ENCODE measurements at places on chromosomes 16 and 17.

GRCh38 chr17:607361-608147 is 107.1 kb downstream of the VPS53 start:
- DNase-seq = no peak

DNA sequence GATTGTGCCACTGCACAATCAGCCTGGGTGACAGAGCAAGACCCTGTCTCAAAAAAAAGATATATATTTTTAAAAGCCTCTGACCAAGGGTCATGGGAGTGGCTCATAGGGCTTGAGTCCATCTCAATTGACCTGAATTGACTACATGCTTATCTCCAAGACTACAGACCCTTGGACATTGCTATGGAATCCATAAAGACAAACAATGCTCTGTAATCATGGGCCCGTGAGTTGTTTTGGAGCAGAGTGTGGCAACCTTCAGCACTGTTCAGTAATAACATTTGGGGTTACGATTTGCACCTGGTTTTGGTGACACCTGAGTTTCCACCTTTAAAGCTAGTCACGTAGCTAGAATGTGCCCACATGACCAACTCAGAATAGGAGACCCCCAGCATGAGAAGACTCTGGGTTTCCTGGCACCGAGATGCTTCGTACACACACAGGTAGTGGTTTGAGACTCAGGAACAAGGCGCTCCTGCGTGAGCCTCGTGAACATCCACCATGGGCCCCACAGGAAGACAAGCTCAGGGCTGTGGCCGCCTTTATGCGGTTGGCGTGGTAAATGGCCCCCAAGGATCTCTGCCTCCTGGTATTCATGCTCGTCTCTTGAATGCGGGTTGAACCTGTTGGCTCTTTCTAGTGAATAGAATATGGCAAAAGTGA is 66.6 kb upstream of the RPH3AL start:
- no peak for DNase-seq

- DNase-seq = no peak
Measured at GRCh38 chr16:59591480-59591879, 857.4 kb upstream of the GOT2 start.

- no peak for DNase-seq
Measured at GRCh38 chr16:76441876-76442275, 164.7 kb downstream of the CNTNAP4 start.

DNA sequence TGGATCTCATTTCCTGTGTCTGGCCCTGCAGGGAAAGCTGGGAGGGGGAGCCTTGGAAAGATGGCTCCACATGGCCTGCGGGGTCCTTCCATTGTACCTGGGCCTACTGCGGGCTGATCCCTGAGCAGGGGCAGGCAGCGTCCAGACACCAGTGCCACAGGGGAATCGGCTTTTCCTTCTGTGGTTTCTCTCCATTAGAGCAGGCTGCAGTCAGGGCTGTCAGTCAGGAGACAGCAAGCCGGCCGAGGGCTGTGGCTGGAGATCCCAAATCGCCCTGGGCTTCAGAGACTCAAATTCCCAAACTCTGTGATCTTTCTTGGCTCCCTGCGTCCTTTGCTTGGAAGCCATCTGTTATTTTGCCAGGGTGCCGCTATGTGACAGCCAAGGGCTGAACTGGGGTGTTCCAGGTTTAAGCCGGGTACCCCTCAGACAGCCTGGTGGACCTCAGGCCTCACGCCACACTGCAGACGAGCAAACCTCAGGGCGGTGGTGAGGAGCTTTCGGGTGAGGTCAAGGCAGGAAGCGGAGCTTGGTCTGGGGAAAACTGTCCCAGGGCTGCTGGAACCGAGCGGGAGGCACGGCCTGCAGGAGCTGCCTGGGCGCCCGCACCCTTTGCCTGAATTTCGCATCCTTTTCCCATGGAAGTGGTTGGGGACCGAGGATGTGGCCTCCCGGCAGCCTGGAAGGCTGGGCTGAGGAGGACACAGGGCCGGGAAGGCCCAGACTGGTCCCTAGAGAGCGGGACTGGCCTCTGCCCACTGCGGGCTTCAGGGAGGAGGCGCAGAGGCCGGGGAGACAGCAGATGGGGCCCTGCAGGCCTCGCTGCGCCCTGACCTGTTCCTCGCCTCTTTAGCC is 1.5 kb upstream of the CPNE7 start:
- no peak for DNase-seq

DNA sequence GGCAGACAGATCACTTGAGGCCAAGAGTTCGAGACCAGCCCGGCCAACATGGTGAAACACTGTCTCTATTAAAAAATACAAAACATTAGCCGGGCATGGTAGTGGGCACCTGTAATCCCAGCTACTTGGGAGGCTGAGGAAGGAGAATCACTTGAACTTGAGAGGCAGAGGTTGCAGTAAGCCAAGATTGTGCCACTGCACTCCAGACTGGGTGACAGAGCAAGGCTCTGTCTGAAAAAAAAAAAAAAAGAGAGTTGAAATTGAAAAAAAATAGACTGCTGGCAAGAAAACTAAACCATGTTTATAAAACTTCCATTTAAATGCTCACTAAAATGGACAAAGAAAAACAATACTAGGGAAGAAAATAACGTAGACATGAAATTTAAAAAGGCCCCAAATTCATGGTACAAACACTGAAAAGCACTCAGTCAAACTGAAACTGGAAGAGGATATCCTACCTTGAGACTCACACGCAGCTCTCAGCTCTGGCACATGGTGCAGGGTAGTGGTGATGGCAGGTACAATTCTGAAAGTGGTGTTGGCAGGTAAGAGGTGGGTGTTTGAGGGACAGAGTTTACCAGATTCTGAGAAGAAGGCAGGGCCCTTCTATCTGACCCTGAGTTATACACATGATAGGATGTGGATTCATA is 19.3 kb downstream of the CNTROB start:
- no peak for DNase-seq

GRCh38 chr17:27572665-27573064 is 58.3 kb upstream of the LGALS9 start:
- no peak for DNase-seq

- no peak for DNase-seq
Measured at GRCh38 chr16:4677390-4677789, 16.0 kb upstream of the NUDT16L1 start.

DNA sequence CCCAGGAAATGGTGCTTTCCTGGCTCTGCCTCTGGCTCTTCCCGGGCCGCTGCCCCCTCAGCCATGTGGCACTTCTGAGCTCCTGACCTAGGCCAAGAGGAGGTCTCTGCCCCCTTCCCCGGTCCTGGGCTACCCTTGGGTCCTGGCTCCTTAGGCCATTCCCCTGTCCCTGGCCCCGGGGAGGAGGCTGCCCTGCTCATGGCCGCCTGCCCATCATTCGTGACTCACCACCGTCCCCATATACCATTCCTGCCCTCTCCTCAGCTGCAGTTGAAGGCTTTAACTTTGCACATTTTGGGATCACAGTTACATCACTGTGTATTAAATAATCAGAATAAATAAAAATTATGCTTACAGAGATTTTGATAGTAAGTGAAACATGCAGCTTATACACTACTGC is 69.0 kb downstream of the GRIN2A start:
- no peak for DNase-seq

- DNase-seq = no peak
Measured at GRCh38 chr17:80195671-80196529, 24.2 kb downstream of the SGSH start.

GRCh38 chr17:27601069-27601974 is 29.7 kb upstream of the LGALS9 start:
- DNase-seq = peak; percentile 87

DNA sequence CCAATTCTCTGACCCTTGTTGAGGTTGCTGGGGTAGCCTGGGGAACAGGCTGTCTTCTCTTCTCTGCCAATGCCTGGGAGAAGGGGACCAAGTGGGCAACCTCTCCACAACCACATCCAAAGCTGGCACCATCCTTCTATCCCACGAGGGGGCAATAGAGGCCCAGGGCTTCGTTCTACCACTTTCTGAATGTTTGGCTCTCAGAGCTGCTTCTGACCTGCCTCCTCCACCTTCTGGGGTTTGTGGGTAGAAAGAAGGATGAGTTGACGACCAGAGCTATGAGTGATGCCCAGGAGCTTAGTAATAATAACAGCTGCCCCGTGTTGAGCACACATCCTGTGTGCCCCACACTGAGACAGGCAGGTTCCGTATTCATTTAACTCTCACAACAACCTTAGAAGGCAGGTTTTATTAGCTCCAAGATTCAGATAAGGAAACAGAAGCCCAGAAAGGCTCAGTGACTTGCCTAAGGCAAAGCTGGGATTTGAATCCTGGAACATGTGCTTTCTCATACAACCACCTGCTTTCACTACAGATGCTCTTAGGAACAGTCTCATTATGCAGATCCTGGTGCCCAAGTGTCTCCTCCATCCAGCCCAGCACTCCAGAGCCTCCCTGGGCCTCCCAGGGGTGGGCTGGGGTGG is 11.1 kb downstream of the TSPOAP1 start:
- DNase-seq = no peak

- no peak for DNase-seq
Measured at GRCh38 chr17:57275071-57275764, 18.9 kb downstream of the MSI2 start.

- no peak for DNase-seq
Measured at GRCh38 chr16:440627-441026, 15.2 kb downstream of the RAB11FIP3 start.

- no peak for DNase-seq
Measured at GRCh38 chr17:37025238-37025637, 76.5 kb downstream of the AATF start.

DNA sequence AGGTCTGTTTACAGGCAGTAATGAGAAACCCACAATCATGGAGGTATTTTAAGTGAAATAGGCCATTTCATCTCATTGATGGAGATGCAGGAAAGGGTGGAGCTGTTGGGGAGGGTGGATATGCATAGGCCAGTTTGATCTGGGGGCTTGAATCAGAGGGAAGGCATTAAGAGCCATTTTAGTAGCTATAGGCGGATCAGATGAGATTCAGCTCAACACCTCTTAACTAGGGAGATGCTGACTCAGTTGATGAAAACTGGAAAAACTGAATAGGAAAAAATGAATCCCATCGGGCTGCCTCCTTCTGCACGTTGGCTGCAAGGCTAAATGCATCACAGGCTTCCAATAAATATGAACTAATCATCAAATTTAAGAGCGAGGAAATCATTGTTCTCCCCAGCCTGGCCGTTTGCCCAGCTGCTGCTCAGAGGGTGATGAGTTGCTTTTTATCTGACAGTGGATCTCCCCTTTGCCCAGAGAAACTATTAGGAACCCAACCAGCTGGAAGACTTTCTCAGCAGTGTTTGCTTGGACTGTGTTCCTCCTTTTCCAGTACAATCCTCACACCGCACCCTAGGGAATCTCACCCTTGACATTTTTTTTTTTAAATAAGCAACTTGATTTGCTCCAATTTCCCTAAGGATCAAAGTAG is 149.6 kb downstream of the SOX9 start:
- DNase-seq = peak; percentile 82

DNA sequence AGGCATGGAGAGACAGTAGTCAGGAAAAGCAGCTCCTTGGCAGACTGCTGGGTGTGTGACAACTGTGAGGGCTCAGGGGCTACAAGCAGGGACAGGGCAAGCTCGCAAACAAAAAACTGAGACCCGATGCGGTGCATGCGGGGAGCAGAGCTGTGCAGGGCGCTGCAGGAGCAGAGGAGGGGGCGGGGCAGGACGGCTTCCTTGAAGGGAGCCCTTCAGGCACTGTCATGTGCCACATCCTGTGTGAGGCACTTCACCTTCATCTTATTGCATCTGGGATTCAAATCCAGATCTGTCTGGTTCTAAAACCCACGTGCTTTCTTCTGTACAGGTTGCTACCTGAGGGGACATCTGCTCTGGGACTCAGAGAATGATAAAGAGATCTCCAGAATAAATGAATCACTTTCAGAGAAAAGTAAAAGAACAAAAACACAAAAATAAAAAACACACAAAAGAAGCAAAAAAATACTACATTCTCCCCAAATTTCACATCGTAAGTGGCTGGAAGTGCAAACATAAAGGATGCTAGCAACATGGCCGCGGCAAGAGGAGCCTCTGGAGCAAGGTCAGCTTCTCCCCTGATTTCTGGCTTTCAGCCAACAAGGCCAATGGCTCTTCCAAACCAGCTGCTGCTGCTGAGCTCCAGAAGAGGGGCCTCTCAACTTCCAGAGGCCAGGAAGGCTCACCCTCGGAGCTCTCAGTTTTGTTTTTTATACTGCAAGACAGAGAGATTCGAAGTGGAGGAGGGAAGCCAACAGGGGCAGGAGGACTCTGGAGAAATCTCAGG is 14.2 kb downstream of the LYRM9 start:
- DNase-seq = peak; percentile 83

GRCh38 chr16:86452451-86452850 is 57.9 kb upstream of the FOXF1 start:
- DNase-seq = no peak

- no peak for DNase-seq
Measured at GRCh38 chr17:73969956-73970355, 233.5 kb upstream of the RPL38 start.

GRCh38 chr17:18039535-18040260 is 490 bp downstream of the GID4 start:
- no peak for DNase-seq

DNA sequence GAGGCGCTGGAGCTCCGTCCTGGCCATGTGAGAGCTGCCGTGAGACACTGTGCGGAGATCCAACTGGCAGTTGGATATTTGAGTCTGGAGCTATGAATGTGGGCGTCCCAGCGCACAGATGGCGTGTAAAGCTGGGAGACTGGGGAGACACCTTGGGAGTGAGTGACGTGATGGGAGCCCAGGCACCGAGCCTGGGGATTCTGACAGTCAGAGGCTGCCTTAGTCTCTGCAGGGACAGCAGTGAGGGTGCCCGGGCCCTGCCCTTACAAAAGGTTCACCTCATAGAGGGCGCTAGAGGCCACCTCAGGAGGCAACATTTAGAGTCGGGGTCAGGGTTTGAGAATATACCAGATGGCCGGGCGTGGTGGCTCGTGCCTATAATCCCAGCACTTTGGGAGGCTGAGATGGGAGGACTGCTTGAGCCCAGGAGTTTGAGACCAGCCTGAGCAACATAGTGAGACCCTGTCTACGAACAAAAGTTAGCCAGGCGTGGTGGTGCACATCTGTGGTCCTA is 194.1 kb upstream of the GSE1 start:
- no peak for DNase-seq

DNA sequence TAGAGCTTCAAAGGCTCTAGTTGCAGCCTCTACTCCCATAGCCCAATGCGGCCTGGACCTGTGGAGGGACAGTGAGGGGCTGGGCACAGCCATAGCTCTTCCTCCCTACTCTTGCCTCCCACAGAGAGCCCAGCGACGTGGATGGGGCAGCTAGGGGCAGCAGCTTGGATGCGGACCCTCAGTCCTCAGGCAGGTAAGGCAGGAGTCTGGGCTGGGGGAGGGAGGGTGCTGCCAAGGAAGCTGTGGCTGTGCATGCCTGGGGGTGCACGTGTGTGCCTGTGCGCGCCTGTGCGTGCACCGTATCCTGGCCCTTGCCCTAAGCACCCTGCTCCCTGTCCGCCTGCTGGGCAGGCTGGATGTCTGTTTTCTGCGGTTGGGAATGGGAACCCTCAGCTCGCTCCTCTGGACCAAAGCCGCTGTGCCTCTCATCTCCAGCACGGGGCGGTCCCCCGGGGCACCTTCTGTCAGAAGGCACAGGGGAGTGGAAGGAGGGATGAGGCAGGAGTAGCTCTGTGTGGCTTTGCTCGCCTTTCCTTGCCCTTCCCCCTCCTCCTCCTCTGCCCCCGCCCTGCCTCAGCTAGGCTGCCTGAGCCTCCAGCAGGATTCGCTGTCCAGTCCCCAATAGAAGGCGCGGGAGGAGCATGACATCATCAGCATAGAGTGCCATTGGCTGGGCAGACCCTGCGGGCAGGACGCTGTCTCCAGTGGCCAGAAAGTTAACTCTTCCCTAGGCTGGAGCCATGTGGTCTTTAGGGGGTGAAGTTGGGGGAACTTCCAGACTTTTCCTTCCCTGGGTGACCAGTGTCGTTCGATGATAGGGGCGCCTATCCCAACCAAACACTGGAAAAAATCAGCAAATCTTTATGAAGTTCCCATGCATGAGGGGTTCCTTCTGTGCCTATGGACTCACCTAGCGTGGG is 797 bp downstream of the PRCD start:
- peak; percentile 94 for DNase-seq

Data from muscle of arm (tissue), 14 donors.